Muscle of arm (tissue), 14 donors: ENCODE measurements at places on chromosomes 3 and 15.

DNA sequence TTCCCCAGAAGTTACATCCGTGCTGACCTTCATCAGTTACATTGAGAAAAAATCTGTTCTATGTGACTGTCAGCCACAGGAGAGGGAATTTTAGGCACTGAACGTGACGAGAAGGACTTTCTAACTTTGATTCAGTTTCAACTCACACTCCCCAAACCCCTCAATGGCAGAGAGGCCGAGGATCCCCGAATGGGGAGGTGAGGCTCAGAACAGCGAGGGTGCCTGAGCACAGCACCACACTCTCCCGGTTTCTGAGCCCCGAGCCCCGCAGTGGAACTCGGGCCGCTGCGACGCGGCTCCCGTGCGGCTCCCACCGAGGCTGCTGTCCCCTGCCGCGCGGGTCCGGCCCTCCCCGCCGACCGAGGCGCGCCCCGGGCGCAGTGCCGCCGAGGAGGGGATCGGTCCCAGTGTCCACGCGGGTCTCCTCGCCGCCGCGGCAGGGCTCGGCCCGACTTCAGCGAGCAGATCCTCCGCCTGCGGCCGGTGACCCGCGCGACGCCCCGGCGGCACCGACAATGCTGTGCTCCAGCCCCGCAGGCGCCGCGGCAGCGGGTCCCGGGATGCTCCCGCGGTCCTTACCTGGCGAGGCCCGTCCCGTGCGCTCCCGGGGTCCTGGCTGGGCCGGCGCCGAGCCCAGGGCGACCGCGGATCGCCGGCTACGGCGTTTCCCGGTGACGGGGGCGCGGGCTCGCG, 439 bp downstream of the CTXND1 start:
- no peak for DNase-seq

- no peak for DNase-seq
These were observed 237.5 kb upstream of the GBE1 start for GRCh38 chr3:81998907-81999306.

GRCh38 chr3:192875971-192876565, 41.6 kb downstream of the MB21D2 start:
- no peak for DNase-seq

DNA sequence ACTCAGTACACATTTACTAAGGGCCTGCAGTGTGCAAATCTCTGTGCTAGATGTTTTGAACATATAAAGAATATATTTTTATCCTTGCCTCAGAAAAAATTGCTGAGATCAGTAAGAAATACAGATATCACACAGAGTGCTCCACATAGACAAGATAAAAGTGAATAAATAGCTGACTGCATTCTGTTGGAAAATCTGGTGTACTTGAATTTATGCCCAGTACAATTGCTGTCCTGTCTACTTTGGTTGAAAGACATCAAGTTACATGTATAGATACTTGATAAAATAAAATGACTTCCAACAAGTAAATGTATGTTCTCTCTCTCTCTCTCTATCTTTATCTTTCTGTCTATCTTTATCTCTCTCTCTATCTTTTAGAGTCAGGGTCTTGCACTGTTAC, 381.2 kb upstream of the CBLB start:
- DNase-seq, result no peak

DNA sequence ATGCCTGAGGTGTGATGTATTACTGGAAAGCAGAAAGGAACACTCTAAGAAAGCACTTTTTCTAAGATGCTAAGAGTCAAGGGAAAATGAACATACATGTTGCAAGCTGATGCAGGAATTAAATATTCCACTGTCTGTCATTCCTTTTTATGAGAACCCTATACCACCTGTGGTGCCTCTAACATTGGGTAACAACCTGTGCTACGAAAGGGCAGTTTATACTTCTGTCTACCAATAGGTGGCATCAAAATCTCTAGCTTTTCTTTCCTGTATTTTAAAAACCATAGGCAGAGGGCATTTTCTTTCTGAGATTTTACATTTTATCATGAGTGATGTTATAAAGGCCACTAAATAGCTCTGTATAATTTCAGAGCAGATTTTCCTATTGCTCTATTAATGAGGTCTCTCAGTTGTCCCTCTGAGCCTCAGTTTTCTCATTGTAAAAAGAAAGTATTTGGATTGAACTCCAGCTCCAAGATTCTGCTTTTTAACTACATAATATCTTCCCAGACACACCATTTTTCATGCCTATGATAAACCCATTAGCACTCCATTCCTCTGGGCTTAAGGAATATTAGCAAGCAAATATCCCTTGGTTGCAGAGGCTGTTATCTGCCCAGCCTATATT, 3.5 kb upstream of the CPNE4 start:
- no peak for DNase-seq

DNA sequence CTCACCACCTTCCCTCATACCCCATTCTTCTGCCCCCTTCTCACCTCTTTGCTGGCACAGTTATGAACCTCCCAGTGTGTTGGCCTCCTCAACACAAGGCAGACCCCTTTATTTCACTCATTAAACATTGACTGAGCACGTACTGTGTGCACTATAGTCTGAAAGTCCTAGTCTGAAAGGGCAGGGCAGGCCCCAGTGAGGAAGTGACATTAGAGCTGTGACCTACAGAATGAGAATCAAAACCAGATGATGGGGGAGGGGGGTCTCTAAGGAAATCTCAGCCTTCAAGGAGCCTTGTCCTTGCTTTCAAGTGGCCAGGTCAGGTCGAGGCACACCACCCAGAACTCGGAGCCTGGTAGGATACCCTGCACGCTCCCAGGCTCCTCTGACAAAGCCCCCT, 3.5 kb downstream of the SLC28A1 start:
- DNase-seq, result no peak
